HFF-Myc (cell line): ENCODE measurements at places on chromosomes 7 and 10.

- no peak for DNase-seq
Observed at GRCh38 chr10:82308641-82309040, 433.6 kb downstream of the NRG3 start.

GRCh38 chr7:8151161-8151725 is 110.7 kb downstream of the ICA1 start:
- DNase-seq: no peak

DNA sequence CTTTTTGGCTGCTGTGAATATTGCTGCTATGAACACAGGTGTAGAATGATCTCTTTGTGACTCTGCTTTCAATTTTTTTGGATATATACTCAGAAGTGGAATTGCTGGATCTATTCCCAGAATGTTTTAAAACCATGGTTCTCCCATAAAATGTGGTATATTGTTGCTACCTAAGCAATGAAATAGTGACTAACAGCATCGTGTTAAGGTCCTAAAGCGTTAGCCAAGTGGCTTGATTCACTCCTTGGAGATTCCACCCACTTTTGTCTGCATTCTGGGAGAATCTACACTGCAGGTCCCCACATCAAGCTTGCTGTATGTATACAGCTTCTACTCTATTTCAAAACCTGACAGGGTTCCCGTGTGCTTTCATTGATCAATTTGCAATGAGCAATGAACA is 105.6 kb downstream of the CDK6 start:
- DNase-seq: no peak

DNA sequence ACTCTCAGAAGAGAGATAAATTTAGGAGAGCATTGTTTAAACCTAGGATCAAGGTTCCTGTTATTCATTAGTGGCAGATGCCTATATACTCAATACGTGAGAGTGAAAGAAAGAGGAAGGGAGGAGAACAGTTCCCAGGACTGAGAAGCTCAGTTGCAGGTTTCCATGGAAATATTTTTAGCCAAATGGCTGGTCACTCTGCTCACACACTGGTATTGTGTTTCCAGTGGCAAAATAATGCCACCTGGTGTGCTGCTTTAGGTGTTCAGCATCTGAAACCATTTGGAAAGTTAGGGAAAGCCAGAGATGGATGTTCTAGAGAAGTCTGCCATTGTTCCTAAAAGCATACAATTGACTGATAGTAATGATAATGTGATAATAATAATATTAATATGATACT is 827.7 kb downstream of the SORCS3 start:
- DNase-seq: no peak

- DNase-seq: no peak
Observed at GRCh38 chr10:27366769-27367168, 126.2 kb upstream of the ACBD5 start.

DNA sequence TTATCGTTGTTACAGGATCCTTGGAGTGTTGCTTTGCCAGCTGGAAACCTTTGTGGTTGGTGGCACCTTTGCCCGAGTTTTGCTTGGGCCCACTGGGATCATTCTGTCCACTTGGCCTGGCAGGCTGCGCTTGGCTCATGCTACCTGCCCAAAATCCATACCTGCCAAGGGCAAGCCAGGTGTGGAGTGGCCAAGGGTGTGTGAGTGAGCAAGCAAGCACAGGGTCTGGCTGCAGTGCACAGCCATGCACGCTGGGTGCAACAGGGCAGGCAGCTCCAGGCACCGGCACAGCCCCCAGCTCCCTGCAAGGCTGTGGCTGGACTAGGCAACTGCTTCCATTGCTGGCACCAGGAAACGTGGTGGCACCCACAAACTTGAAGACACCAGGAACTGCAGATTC is 421.8 kb downstream of the ARL4A start:
- DNase-seq: no peak

DNA sequence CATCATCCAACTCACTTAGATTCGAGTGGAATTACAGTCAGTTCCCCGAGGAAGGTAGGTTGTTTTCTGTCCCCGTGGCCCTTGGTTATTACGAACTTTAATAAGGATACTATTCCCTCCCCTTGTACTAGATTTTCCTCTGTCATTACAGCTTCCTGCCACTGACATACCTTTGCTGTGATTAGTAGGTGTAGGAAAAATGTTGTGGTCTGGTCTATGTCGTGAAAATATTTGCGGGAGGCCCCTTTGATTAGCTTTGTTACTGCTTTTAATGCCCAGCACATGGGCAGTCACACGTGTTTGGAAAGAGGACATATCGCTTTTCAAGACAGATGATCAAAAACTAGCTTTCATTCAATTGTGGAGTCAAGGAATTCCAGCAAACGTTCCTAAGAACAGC is 92.2 kb downstream of the GATA3 start:
- no peak for DNase-seq

DNA sequence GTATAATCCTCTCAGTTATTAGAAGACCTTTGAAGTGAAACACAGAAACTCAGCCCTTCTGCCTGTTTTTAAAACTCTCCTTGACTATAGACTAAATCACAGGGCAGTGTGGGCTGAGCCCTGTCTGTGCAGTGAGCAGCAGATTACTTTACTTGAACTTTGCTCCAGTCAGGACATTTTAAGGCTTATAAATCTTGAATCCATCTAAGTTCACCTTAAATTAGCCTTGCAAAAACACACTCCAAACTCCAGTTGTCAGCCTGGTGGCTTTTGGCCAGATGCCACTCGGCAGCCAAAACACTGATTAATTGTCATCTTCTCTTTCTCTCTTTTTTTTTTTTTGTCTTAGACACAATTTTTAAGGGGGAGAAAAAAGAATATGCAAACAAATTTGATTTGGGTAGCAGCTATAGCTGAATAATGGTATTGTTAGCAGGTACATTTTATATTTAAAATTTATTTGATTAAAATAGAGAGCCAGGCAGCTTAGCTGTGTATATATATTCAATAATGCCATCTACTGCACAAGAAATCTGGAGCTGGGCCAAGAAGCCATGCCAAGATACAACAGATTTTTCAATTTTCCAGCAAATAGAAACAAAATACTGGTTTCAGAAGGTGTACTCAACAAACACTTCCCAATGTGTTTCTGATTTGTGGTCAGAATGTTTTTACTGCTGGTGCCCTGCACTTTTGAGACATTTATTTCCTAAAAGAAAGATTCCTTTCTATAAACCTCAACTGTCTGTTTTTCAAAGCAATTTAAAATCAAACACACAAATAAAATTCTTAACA is 247.7 kb downstream of the TFEC start:
- peak; percentile 80 for DNase-seq

- DNase-seq: no peak
Observed at GRCh38 chr10:91684841-91685240, 52.0 kb upstream of the PPP1R3C start.

DNA sequence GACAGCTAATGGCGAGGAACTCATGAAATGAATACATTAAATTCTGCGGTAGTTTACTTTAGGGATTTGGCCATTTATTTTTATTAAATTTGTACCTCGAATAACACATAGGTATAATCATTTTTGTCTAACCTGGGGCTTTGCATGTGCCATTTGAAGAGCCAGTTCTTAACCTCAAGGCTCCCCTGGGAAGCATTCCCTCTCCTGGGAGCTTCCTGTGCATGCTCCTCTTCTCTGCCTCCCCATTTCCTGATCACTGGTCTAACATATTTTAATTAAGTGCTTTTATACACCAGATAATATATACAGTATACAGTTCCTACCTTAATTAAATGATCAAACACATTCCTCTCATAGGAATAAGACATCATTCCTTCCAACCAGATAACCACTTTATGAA is 183.9 kb upstream of the FZD1 start:
- DNase-seq: no peak

GRCh38 chr7:2104716-2105115 is 128.0 kb downstream of the MAD1L1 start:
- DNase-seq: no peak

- no peak for DNase-seq
Observed at GRCh38 chr7:117285826-117286225, 37.0 kb downstream of the WNT2 start.

- DNase-seq: peak; percentile 65
Observed at GRCh38 chr10:109961174-109962001, 38.1 kb upstream of the XPNPEP1 start.

DNA sequence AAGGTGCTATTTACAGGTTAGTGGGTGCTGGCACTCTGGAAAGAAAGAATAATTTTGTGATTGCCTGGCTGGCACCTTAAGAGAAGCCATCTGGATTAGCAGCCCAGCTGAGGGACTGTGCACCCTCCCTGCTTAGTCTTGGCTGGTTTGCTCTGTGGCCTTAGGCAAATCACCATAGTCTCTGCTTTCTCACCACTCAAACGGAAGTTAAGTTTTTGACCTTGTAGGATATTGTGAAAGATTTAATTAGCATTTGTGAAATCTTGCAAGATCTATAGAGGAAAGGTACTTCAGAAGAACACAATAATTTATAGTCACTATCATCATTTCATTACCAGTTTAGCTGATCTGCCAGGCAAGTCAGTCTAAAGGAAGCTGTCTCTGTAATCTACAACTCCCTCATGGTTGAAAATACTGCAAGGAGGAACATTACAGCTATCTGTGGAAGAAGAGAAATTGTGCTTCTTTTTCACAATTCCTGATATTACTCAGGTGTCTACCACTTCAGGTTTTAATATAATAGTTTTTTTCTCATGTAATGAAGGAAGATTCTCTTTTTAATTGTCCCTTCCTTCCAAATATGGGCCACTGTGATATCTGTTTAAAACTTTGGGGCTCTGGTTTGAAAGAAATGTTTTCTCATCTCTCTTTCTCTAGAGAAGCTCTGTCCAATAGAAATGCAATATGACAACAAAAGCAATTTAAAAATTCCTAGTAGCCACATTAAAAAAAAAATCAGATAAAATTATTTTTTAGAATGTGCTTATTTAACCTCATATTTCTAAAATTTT is 219.6 kb downstream of the PTEN start:
- DNase-seq: no peak

DNA sequence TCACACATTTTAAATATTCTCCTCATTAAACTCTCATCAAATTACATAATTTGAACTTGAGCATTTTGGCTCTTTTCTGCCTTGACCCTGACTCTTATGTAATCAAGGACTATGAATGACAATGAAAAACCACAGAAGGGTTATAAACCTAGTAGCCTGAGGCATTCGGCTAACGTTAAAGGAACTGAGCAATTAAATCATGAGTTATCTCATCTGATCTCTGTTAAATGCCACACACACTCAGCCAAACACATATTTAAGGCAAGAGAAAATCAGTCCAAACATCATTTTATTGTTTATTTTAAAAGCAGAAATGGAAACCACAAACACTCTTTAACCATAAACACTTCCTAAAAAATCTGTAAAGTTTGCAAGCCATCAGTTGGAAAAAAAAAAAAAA is 204.3 kb downstream of the DGKI start:
- DNase-seq: peak; percentile 79

DNA sequence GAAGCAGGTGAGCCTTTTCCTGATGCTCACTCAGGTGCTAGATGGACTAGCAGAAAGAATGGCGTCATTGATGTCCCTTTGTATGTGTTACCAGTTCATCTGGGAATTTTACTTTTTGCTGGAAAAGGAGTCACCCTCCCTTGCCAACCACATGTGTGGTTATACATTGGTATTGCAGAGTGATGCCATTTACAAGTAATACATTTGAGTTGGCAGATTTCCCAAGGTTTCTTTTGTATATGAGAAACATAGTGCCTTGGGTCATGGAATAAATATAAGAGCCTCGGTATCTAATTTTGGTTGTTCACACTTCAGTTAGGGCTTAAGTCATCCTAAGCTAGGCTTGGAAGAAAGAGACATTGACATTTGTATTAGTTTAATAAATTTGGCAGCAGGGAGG is 10.4 kb upstream of the ATXN7L1 start:
- no peak for DNase-seq

GRCh38 chr7:1902231-1902855 is 232.3 kb downstream of the ELFN1 start:
- DNase-seq: no peak

DNA sequence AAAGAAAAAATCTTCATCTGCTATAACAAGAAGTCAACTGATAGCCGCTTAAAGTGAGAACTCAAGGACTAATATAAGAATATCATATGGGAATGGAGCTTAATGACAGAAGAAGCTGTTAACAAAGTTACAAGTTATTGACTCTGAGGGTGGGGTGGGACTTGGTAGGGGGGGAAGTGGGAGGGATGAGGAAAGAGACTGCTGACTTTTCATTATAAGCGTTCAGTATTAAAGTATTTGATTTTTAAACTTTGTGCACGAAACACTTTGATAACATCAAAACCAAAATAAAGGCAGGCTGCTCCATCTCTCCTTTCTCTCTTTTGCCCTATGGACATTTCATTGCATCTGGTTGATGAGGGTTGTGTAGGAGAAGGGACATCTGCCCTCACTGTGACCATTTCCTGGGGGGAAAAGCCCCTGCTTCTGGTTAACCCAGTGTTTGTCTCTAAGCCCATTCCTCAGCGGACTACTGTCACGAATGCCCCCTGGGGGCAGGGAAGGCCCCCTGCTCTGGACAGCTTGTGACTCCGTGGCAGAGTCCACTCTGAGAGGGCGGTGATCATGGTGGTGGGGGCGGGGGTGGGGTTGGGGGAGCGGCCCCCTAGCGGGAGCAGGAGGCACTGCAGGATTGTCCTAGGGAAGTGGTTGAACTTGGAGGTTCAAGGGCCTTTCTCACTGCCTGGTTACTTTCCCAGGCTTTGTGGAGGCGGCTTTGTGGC is 17.4 kb downstream of the SLC13A4 start:
- DNase-seq: no peak

- no peak for DNase-seq
Observed at GRCh38 chr7:99258501-99258900, 14.1 kb upstream of the MYH16 start.

DNA sequence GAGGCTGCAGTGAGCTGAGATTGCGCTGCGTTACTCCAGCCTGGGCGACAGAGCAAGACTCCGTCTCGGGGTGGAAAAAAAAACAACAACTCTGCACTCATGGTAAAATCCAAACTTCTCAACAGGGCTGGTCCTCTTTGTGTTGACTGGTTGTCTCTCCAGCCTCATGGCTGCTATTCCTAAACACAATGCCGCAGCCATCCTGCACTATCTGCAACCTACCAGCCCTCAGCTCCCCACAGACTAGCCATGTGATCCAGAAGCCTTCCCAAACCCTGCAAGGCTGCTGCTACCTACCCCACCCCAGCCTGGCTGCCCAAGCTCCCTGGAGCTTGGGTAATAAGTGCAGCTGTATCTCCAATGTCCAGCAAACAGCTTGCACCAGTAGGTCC is 11.7 kb downstream of the ZYX start:
- DNase-seq: no peak

DNA sequence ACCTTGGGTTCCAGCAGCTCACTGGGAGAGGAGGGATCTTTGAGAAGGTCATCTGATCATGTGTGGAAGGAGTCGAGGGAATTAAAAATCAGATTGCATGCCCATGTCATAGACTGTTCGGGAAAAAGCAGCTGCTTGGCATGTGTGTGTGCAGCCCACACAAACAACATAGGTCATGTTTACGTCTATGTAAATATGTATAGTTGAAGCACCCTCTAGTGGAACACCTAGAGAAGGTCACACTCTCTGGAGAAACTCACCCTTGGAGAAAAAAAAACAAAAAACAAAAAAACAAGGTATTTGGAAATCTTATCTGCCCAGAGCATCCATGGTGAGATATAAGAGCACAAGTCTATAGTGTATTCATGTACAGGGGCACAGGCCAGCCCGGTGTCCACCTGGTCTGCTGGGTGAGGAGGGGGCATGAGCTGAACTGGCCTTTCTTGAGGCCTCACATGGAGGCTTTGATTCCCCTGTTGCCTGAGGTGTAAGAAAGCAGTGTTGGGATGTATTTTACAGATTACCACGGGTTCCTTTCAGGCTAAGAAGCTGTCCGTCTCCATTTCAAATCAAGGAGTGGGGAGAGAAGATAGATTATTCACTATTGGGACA is 98.0 kb downstream of the NPY start:
- no peak for DNase-seq
